Sigmoid colon (tissue), 7 donors: ENCODE measurements at places on chromosomes 2 and 18. TPM values are rescaled to one million over a fixed set of nuclear protein-coding genes. Genes with fewer than 3 reads are reported as not detected.

The ANKRD30B gene
- total RNA-seq: not detected

The LCT gene
- under 0.01 TPM for total RNA-seq

- DNase-seq: no peak
Measured at GRCh38 chr2:215672406-215672805, 236.5 kb upstream of the FN1 start.

GRCh38 chr2:55420439-55420725, 726 bp upstream of the CCDC88A start:
- DNase-seq: no peak

GRCh38 chr2:8600456-8600855, 81.4 kb upstream of the ID2 start:
- DNase-seq: no peak

GRCh38 chr2:200300638-200301314, 5.7 kb upstream of the SPATS2L start:
- no peak for DNase-seq

DNA sequence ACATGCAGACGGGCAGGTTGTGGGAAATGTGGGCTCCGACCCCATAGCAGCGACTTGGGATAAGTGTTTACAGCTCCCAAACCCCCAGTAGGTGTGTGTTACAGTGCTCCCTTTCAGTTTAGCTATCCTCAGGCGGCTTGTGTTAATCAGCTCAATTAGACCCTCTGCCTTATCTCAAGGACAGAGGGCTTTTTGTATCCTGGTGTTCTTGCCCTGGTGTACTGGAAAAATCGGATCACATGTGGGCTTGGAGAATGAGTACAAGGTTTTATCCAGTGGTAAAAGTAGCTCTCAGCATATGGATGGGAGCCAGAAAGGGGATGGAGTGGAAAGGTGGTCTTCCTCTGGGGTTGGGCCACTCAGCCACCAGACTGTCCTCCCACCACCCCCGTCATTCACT, 264.7 kb upstream of the SYT4 start:
- DNase-seq: no peak
